Osteoblast (primary cell): ENCODE measurements at places on chromosomes 7 and 10. TPM values are rescaled to one million over a fixed set of nuclear protein-coding genes. Genes with fewer than 3 reads are reported as not detected.

The CAMK2B gene
- total RNA-seq: not detected in 2 replicates

The CYP26C1 gene
- under 0.01 TPM in 2 replicates for total RNA-seq

The GDF10 gene
- under 0.01 TPM in 2 replicates for total RNA-seq

DNA sequence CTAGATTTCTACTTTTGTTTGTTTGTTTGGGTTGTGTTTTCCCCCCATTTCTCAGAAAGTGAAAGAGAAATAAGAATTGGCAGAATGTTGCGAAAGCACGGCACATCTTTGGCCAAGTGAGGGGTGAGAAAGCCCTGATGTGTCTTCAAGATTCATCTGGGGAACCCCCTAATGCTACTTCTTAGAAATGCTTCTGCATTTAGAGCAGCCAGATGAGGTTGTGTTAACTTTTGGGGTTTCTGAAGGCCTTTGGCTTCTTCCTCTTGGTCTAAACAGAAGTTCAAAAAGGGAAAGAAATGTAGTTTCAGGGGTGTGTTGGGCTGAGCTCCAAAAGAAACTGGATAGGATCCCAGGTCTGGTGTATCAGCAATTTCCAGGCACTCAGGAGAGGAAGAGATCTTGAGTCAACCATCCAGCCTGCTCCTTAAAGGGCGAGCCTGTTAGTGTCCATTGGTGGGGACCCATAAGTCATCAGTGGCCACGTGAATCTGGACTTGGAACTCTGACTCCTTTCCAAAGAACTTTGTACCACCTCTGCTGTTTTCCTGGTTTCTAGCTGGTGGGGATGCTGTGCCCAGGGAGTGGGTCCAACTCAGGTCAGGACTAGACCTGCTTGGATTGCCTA lies 6.5 kb downstream of the DUSP5 start:
- DNase-seq: peak; percentile 77

GRCh38 chr7:151094675-151095074 lies 8.4 kb downstream of the AGAP3 start:
- DNase-seq: no peak
